ENCODE measurements at places on chromosomes 6 and 20. TPM values are rescaled to one million over a fixed set of nuclear protein-coding genes. Genes with fewer than 3 reads are reported as not detected.

The BPIFA1 gene
- not detected for total RNA-seq

The LKAAEAR1 gene
- 0.34 TPM for total RNA-seq

The DNAJC5 gene
- total RNA-seq = 64.6 TPM

The HLA-DMB gene
- 0.11 TPM for total RNA-seq

The PRPH2 gene
- not detected for total RNA-seq

The TGM3 gene
- not detected for total RNA-seq

The UST gene
- 15.3 TPM for total RNA-seq

The TBXT gene
- not detected for total RNA-seq

The NRN1 gene
- 1.0 TPM for total RNA-seq

The IL17F gene
- total RNA-seq = not detected

DNA sequence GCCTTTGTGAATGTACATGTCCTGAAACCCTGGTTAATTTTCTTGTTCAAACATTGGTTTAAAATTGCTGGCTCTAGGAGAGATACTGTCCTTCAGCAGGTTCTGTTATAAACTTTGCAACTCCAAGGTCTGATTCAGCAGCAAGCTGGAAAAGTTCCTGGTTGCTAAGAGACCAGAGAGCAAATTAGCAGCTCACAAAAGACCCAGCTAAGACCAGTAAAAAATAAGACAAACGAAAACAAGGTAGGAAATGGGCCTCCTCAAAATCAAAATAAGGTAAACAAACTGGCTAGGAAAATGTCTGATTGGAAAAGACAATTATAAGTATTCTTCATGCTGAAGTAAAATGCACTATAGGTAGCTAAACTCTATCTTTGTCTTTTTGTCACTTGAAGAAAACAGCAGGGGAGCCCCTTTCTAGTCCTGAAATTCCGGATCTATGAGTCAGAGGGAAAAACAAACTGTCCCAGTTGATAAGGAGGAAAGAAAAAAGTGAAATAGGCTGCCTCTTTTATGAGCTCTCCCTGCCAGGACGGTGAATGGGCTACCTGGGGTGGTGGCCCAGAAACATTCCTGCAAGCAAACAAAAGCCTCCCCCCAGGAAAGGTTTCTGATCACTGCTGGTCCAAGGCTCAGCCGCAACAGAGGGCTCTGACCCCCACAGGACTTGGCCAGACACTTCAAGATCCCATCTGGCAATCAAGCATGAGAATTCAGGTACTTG lies 41.6 kb downstream of the UNC5CL start:
- H3K36me3 ChIP-seq = no peaks in the 10 kb centered on the region
- H3K27me3 ChIP-seq = no peaks in the 10 kb centered on the region
- H3K27ac ChIP-seq = peak overlapping the region; percentile 63
- peaks cover 15% of the 10 kb centered on the region for H3K4me1 ChIP-seq

GRCh38 chr6:136520517-136520916 lies 29.7 kb downstream of the MAP7 start:
- DNase-seq = no peak
- H3K4me1 ChIP-seq = no peaks in the 10 kb centered on the region
- H3K27me3 ChIP-seq = peaks cover 3% of the 10 kb centered on the region
- no peak overlapping the region for H3K4me3 ChIP-seq
- no peaks in the 10 kb centered on the region for H3K36me3 ChIP-seq

DNA sequence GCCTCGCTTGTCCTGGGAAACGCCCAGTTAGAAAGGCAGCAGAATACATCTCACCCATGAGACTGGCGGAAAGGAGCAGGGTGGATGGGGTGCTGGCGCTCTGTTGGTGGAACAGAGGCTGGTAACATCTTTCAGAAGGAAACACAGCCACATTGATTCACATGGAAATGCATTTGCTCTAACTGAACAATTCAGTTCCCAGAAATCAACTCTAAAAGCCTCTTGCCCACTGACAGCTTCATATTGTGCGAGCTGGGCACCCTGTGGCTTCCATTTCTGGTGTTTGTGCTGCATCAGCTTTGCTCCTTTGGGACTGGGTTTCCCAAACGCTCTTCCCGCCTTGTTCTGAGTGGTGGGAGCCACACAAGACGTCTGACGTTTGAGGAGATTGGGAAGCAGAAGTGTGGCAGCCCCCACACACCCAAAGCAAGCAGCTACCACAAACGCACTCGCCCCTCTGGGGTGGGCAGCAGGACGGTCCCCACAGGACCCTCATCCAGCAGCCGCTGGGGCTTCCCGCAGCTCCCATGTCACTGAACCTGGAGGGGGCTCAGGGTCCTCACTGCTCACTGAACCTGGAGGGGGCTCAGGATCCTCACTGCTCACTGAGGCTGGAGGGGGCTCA lies 229.5 kb downstream of the ERMARD start:
- no peaks in the 10 kb centered on the region for H3K27me3 ChIP-seq
- no peak overlapping the region for H3K27ac ChIP-seq
- DNase-seq = no peak
- H3K36me3 ChIP-seq = no peaks in the 10 kb centered on the region

DNA sequence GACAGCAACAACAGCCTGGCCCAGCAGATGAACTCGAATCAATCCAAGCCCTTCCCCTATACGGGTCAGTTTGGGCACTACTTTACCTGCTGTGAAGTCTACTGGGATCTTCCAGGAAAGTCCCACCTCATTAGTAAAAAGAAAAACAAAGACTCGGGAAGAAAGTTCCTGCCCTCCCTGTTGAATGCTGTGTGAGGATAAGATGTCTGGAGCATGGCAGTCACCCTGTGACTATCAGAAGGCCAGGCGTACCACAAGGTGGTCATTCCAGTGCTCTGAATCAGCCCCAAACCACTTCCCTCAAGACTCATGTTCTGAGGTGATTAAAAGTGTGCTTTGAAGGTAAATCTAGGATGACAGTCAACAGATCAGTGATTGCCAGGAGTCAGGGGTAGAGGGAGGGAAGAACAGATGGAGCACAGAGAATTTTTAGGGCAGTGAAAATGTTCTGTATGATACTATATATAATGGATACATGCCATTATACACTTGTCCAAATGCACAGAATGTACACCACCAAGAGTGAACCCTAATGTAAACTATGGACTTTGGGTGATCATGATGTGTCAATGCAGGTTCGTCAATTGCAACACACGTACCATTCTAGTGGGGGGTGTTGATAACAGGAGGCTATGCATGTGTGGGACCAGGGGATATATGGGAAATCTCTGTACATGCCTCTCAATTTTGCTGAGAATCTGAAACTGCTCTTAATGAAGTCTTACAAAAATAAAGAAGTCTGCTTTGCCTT lies 14.7 kb downstream of the FKBP1A start:
- peak overlapping the region; percentile 33 for H3K27ac ChIP-seq
- no peaks in the 10 kb centered on the region for H3K27me3 ChIP-seq
- H3K4me1 ChIP-seq = peaks cover 25% of the 10 kb centered on the region
- peaks cover 14% of the 10 kb centered on the region for H3K36me3 ChIP-seq
- peak; percentile 73 for DNase-seq

- H3K36me3 ChIP-seq = peaks cover 10% of the 10 kb centered on the region
- H3K27ac ChIP-seq = no peak overlapping the region
- no peaks in the 10 kb centered on the region for H3K4me1 ChIP-seq
These were observed 132.7 kb downstream of the AGPAT4 start for GRCh38 chr6:161141173-161141572.

GRCh38 chr6:121668259-121668658 lies 232.8 kb downstream of the GJA1 start:
- no peak overlapping the region for H3K27ac ChIP-seq
- no peak overlapping the region for H3K4me3 ChIP-seq
- no peaks in the 10 kb centered on the region for H3K36me3 ChIP-seq
- H3K27me3 ChIP-seq = no peaks in the 10 kb centered on the region
- DNase-seq = no peak
- peaks cover 6% of the 10 kb centered on the region for H3K4me1 ChIP-seq

DNA sequence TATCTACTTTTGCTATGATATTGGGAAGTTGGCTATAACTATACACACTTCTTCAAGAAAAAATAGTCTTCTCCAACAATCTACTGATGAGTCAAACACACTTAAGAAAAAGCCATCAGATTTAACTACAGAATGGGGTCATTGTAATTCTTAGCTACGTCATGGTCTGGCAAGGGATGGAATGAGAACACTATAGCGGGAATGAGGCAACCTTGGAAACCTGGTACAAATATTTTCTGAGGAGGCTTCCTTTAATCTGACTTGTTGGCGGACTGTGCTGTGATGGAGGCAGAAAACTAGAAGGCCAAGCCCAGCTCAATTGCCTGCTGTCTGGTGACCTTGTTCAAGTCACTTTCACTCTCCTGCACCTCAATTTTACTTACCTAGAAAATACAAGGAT lies 586.8 kb upstream of the JAG1 start:
- peak overlapping the region; percentile 88 for H3K27ac ChIP-seq
- peaks cover 3% of the 10 kb centered on the region for H3K27me3 ChIP-seq
- no peaks in the 10 kb centered on the region for H3K36me3 ChIP-seq
- H3K4me1 ChIP-seq = peaks cover 18% of the 10 kb centered on the region

- DNase-seq = peak; percentile 50
- peaks cover 14% of the 10 kb centered on the region for H3K4me1 ChIP-seq
- no peak overlapping the region for H3K4me3 ChIP-seq
- H3K27me3 ChIP-seq = no peaks in the 10 kb centered on the region
- no peak overlapping the region for H3K27ac ChIP-seq
- H3K36me3 ChIP-seq = no peaks in the 10 kb centered on the region
These were observed 5.5 kb upstream of the BAK1 start for GRCh38 chr6:33585403-33586107.

GRCh38 chr6:20661721-20662120 lies 127.5 kb downstream of the CDKAL1 start:
- H3K4me3 ChIP-seq = no peak overlapping the region
- peak; percentile 34 for DNase-seq
- H3K36me3 ChIP-seq = no peaks in the 10 kb centered on the region
- H3K27ac ChIP-seq = no peak overlapping the region

- no peaks in the 10 kb centered on the region for H3K27me3 ChIP-seq
- H3K36me3 ChIP-seq = peaks cover 10% of the 10 kb centered on the region
- H3K4me3 ChIP-seq = no peak overlapping the region
- no peaks in the 10 kb centered on the region for H3K4me1 ChIP-seq
- no peak overlapping the region for H3K27ac ChIP-seq
These were observed 26.9 kb downstream of the PCNA start for GRCh38 chr20:5092765-5093339.

DNA sequence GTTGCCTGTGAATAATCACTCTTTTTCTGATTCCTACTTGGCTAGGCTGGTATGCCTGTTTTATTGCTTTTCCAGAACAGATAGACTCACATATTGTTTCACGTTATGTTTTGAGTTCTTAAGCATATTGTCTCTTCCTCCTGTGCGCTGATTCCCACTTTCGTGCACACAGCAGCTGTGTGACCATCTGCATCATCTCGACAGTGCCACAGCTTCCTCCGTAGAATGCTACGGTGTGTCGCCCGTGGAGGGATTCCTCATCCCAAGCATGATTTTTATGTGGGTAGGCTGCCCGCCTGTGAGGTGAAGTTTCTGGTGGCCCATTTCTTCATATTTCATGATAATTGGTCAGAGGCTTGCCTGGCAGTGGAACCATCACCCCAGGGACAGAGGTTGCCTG lies 31.8 kb downstream of the PLCB4 start:
- no peak for DNase-seq
- H3K27me3 ChIP-seq = no peaks in the 10 kb centered on the region
- no peak overlapping the region for H3K4me3 ChIP-seq
- no peak overlapping the region for H3K27ac ChIP-seq
- H3K36me3 ChIP-seq = no peaks in the 10 kb centered on the region

- H3K27ac ChIP-seq = no peak overlapping the region
- H3K36me3 ChIP-seq = no peaks in the 10 kb centered on the region
- no peaks in the 10 kb centered on the region for H3K27me3 ChIP-seq
- no peak for DNase-seq
- no peaks in the 10 kb centered on the region for H3K4me1 ChIP-seq
These were observed 129.3 kb upstream of the SYNCRIP start for GRCh38 chr6:85771925-85772430.

DNA sequence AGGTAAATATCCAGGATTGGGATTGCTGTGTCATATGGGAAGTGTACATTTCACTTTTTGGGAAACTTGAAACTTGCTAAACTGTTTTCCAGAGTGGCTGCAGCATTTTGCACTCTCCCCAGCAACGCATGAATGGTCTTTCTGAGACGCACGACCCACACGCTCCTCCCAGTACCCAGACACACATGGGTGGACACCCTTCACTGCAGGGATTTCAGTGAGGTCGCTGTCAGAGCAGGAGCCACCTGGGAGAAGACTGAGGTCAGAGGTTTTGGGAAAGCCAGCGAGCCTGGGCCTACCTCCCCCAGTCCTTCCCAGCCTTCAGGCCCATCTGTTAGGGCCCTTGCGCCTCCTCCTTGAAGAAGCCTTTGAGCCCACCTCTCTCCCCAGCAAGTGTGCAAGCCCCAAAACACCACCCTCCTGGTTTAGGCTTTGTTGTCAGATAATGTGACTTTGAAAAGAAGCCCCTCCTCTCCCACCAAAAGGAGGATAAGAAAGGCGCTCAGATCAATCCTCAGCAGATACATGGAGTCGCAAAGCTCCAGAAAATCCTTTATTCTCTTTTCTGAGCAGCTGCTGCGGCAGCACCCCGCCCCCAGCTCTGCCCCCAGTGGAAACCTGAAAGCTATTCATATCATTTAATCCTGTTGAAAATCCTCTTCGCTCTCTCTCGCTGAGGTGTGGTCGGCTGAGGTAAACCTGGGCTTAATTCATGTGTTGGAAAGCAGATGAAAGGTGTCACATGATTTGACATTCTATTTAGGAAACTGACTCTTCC lies 12.7 kb upstream of the JAG1 start:
- H3K4me1 ChIP-seq = no peaks in the 10 kb centered on the region
- H3K4me3 ChIP-seq = no peak overlapping the region
- H3K36me3 ChIP-seq = no peaks in the 10 kb centered on the region
- DNase-seq = no peak

- DNase-seq = no peak
- peaks cover 2% of the 10 kb centered on the region for H3K27me3 ChIP-seq
- no peaks in the 10 kb centered on the region for H3K4me1 ChIP-seq
- no peaks in the 10 kb centered on the region for H3K36me3 ChIP-seq
- H3K27ac ChIP-seq = no peak overlapping the region
These were observed 246.1 kb upstream of the AFDN start for GRCh38 chr6:167580619-167580911.

GRCh38 chr20:62624719-62625453 lies 17.4 kb upstream of the SLCO4A1 start:
- H3K27ac ChIP-seq = no peak overlapping the region
- H3K36me3 ChIP-seq = no peaks in the 10 kb centered on the region
- DNase-seq = no peak
- no peak overlapping the region for H3K4me3 ChIP-seq
- H3K4me1 ChIP-seq = peaks cover 16% of the 10 kb centered on the region
- peaks cover 2% of the 10 kb centered on the region for H3K27me3 ChIP-seq

DNA sequence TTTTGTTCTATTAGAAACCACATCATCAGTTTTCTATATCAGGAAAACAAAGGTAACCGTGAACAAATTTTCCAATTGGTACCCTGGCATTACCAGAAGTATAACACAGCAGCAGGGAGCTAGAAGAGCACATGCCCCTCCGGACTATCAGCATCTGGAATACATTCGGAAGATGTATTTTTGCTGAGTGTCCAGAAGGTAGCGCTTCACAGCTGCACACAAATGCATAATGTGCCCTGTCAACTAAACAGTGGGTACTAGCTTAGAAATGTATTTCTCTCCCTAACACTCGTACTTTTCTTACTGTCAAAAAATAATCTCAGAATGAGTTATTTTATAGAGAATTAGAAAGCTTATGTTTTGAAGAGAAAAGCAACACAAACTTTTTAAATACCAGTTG lies 77.6 kb downstream of the HUS1B start:
- no peak for DNase-seq
- no peak overlapping the region for H3K27ac ChIP-seq
- peaks cover 7% of the 10 kb centered on the region for H3K4me1 ChIP-seq
- H3K36me3 ChIP-seq = peaks cover 3% of the 10 kb centered on the region

- no peaks in the 10 kb centered on the region for H3K4me1 ChIP-seq
- no peak overlapping the region for H3K27ac ChIP-seq
- H3K36me3 ChIP-seq = no peaks in the 10 kb centered on the region
- no peak for DNase-seq
These were observed 79.6 kb downstream of the RCAN2 start for GRCh38 chr6:46411456-46412197.

Data from astrocyte (in vitro differentiated cells and primary cell).